Stimulated activated CD4-positive, alpha-beta T cell treated with anti-CD3 and anti-CD28 coated beads, TNF-alpha, amount 100 ng/mL, for 24 hours (primary cell): ENCODE measurements at places on chromosomes 3 and 15.

- DNase-seq = no peak
These were observed 103.4 kb upstream of the KLHL25 start for GRCh38 chr15:85897895-85898717.

DNA sequence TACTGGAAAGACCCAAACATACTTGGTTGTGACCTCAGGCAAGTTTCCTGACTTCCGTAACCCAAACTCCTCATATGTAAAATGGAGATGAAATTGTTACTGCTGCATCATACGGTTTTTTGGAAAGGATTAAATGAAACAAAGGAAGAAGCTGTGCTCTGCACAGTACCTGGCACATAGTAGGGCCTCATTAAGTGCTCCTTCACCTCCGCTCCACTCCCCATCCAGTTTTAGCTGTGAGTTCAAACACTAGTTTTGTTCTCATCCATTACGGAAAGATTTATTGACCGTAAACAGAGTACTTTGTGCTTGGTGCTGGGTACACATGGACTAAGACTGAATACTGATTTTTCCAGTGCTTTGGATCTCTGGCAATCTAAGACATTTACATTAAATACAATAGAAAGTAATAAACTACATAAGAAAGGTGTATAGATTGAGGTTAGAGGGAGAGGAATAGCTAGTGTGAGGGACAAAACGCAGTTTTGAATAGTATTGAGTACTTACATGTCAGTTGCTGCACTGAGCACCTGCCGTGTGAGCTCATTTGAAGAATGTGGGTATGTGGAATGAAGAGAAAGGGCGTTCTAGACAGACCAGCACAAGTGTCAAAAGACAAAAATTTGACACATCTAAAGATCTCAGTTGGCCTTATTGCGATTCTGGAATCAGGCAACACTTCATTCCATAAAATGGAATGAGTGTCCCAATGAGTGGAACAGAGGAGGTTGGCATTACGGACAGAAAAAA is 594 bp upstream of the ICE2 start:
- DNase-seq = no peak

GRCh38 chr15:61697796-61698195 is 362.5 kb downstream of the VPS13C start:
- no peak for DNase-seq

DNA sequence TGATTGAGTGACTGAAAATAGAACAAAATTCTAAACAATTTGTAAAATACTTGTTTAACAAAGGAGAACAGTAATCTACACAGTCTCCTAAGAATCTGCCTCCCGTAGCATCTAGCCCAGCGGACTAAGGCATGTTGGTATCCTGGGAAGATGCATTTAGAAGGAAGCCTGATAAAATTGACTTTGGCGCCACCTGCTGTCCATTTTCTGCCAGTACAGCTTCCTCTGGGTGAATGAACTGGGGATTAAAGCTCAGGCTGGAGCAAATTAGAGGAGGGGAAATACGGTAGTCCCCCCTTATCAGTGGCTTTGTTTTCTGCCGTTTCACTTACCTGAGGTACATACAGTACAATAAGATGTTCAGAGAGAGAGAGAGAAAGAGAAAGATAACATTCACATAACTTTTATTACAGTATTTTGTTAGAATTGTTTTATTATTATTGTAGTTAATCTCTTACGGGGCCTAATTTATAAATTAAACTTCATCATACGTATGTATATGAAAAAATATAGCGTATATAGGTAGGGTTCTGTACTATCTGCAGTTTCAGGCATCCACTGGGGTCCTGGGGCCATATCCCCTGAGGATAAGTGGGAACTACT is 191.6 kb downstream of the GAP43 start:
- DNase-seq = peak; percentile 60

GRCh38 chr3:34957677-34958076 is 681.6 kb upstream of the ARPP21 start:
- DNase-seq = no peak

- no peak for DNase-seq
These were observed 746.7 kb downstream of the NAALADL2 start for GRCh38 chr3:175605851-175606250.

DNA sequence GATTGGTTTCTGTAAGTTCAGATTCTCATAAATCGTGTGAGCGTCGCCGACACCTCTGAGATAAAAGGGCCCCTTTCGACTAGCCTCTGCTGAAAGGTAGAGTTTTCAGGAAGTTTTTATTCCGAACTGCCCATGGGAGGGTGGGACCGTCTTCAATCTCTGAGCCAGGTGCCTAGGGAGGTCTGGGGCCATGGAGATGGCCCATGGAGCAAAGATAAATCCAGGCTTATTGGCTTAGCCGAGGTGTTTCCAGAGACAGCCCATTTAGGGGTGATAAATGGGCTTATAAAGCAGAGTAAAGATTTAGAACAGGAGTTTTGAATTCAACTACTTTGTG is 442 bp downstream of the QTRT2 start:
- DNase-seq = no peak

DNA sequence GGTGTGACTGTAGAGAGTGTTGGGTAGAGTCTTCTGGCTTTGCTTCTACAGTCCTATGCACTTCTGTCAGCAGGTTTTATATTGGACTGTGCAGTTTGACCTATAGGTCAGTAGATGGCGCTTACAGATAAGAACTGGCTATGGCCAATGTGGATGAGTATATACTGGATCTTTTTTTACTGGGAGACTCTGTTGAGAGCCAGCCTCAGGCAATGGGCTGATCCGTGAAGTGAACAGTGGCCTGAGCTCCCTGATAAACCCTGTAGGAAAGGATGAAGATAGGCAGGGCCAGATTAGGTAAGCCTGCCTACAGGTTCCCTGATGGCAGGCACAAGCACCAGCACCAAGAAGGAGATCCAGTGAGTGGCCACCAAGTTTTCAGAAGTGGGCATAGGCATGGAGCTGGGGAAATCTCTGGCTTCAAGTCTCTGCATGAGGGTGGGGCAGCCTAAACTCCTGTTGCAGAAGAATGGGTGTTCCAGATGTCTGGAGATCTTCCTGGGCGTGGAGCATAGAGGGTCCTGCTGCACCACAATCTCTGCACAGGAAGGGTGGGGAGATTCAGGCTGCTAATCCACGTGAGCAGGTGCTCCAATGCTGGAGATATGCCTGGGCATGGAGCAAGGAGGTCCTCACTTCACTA is 326.0 kb upstream of the SGO1 start:
- DNase-seq = no peak

DNA sequence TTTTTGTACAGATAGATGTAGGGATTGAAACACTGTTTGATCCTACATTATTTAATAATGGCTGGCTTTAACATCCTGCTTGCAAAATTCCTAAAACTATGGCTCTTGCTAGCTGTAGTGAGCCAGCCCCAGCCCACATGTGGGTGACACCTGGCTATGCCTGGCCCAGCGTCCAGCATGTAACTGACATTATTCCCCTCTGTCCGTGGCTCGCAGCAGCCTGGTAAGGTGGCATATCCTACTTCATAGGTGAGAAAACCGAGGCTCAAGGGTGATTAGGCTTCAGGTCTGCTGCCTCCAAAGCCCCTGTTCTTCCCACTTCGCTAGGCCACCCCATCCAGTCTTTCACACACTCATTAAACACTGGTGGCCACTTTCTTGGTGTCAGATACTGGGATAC is 1.6 kb downstream of the CALML4 start:
- no peak for DNase-seq

GRCh38 chr3:158725348-158726011 is 6.8 kb downstream of the RARRES1 start:
- DNase-seq = no peak

DNA sequence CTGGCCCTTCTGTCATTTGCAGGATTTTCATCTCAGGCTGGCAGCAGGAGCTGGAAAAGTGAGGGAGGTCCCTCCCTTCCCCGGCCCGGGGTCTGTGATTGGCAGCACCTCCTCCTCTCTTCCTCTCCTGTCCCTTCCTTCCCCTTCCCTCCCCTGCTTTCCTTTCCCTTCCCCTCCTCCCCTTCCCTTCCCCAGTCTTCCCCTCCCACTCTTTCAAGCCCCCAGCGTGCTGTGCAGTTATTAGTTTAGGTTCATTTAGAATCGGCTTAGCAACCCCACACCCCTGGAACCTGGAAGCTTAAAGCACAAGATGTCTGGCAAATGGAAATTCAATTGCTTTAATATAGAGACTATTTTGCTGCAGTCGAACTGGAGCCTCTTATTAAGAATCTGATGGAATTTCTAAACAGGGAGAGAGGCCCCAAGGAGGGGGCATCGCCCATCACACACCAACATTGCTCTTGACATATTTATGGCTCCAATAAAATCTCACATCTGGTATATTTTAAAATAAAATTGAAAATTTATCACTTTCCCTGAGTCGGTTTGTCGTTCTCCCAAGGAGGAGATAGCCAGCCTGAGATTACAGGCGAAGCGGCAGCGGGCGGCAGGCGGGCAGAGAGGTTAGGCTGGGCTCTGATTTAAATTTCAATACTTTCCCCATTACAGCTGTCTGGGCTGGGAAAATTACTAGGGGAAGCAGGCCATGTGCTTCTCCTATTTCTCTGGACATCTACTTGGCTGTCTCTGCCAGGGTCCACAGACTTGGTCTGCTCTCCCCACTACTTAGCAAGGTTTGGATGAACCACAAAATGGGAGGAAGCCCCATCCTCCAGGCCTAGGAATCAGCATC is 98.9 kb downstream of the LINGO1 start:
- no peak for DNase-seq

- no peak for DNase-seq
These were observed 93.9 kb downstream of the PLOD2 start for GRCh38 chr3:146067048-146067447.

DNA sequence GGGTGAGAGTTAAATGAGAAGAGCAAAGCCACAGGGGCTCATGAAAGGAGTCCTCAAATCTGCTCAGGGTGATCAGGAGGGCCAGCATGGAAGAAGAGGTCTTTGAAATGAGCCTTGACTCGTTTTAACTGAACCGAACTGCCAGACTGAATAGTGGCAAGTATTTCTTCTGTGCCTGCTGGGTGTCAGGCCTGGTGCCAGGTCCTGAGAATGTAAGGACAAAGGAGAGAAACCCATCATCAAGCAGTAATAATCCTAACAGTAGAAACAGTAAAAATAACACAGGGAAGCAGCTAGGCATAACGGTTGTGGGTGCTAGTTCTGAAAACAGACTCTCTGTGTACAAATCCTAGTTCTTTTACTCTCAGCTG is 40.4 kb upstream of the SMAD3 start:
- no peak for DNase-seq

DNA sequence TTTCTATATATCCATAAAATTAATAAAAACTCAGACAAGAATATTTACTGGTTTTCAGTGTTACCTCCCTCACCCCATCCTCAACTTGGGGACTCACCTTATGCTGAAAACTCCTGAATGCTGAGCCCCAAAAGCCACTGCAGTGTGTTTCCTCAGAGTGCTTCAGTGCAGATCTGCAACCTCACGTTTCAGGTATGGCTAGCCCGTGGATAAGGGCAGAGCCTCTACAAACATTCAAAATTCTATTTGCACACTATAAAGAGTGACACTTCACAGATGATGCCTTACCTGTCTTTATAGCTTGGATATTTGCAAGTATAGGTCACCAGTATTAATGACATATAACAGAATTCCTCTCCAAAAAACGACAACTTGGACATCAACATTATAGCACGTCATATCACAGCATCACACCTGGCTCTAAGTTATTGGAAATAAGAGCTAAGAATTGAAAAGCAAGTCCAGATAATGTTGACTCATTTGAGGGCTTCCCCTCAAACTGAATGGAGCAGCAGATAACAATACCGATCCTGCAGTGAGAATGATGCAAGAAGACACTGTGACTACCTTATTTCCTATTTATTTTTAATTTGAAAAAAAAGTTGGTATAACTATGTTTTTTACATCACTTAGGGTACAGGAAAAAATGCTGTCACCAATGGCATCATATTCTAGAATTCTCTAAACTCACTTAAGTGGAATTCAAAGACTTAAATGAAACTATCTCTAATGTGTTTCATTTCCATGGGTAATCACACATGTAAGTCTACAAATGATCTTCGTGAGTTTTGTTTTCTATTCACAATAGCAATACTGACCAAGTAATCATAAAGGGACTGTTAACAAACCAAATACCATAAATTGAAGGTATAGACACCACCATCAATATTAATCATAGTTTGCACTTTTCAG is 40.7 kb upstream of the RSL24D1 start:
- no peak for DNase-seq

DNA sequence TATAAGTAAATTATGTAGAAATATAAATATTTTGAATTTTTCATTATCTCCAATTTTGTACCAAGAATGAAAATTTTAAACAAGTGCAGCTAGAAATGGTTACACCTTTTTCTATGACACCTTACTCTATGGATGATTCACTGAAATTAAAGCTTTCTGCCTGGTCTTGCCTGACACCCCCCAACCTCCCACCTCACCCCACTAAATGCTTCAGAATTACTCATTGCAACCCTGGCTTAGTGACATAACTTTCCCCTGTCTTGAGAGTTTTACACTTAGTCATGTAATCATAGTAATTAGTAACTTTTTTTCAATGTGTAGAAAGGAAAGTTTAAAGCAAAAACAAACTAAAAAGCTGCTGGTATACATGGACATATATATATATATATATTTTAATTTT is 42.0 kb upstream of the MEIS2 start:
- no peak for DNase-seq

DNA sequence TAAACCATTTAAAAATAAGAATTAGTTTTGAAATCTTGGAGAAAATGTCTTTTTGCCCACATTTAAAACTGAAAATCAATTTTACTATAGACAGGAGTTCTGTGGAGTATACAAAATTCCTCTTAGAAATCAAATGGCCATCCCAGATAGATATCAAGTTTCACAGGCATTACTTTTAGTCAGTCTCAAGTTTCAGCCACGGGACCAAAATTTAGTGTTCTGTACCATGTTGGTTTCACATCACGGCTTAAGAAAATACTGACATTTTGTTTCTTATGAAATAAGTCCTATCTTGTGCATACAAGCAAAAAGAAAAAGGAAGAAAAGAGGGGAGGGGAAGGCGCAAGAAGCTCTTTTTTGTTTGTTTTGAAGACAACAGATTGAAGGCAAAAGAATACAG is 45.7 kb downstream of the EIF2AK4 start:
- DNase-seq = no peak

DNA sequence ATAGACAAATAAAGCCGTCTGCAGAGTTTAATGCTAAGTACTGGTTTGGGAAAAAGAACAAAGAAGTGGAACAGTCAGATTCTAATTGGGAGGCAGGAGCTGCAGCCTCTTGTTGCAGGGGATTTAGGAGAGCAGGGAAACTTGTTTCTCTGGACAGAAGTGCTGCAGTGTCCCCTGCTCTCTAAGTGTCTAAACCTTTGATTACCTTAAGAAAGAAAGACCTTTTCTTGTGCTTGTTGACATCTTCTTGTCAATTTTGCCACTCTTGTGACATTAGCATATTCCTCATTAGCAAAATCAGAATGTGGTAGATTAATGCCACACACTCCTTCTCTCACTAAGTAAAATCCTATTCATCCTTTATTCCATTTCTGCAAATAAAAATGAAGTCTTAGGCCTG is 38.8 kb downstream of the TRAT1 start:
- no peak for DNase-seq

DNA sequence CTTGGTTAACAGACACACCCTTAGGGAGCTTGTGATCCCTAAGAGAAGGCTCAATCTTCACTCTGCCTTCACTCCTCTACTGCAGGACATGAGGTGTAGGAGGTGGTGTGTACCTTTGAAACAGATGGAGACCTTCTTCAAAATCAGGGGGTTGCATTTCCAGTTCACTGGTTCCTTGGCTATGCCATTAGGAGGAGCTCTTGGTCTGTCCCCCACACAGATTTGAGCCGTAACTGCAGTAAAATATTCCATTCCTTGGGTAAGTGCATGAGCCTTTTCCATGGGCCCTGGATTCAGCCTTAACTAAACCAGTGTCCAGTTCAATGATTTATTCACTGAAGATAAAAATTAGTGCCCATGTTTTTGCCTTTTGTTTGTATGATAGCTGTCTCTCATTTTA is 144.6 kb downstream of the MCTP2 start:
- no peak for DNase-seq
